ENCODE measurements at places on chromosomes 1 and 21.
A peak's percentile ranks its signal among the peaks of the same experiment; 100 is the strongest.

DNA sequence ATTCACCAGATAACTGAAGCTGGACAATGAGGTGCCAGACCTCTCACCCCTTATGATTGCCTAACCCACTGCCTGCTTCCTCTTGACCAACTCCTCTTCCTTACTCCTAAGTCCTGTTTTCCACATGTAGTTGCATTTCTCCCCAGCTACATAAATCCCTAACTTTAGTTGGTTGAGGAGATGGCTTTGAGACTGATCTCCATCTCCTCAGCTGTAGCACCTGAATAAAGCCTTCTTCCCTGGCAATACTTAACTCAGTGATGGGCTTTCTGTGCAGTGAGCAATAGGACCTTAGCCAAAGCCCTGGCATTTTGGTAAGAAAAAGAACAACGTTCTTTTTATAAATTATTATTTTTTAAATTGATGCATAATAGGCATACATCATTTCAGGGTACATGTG is 691.1 kb downstream of the MATN1 start:
- no peak for DNase-seq

- DNase-seq = no peak
These were observed 550.1 kb downstream of the LTN1 start for GRCh38 chr21:28442624-28443023.

DNA sequence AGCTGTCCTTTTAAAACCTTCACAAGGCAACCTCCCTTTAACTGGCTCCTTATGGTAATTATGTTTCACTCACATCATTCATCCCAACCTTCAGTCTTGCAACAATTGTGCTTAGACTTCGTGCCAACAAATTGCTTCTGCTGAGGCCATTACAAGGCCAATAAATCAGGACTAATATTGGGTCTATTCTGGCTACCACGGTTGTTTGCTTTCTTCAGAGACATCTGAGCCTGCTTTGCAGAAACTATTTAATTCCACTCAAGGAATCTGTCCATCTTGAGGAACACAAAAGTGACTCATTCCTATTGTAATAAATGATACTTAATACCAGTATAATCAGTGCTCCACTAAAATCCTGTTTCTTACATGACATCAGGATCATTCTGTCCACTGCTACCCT is 2.6 kb upstream of the GSTM4 start:
- no peak for DNase-seq

DNA sequence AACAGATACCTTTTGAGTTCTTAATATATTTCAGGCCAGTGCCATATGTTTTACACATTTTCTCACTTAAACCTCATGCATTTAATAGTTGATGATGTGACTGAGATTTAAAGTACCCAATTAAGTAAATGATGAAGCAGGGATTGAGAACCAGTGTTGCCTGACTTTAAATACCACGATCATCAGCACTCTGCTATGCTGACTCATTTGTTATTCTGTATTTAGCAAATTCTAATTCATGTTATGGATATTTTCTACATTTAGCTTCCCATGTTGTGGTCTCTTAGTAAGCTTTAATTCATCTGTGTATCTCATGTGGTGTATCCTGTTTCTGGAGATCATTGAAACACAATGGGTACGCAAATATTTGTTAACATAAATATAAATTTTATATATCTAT is 363.0 kb downstream of the PTBP2 start:
- no peak for DNase-seq

GRCh38 chr1:233707153-233707879 is 93.4 kb downstream of the KCNK1 start:
- DNase-seq = peak; percentile 71

DNA sequence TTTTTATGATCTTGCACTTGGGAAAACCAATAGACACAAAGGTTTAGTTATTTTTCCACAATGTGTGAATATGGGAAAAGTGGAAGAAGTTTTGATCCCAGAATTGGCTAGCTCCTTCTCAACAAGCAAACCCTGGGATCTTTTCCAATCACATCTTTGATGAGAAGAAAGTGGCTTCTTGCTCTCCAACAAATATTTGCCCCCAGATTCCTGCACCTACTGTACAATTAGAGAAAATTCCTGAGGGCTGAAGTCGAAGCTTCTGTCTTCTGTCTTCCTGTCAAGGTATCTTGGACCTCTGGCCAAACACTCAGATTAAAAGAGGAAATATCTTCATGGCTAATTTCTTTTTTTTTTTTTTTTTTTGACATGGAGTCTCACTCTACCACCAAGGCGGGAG is 113.1 kb upstream of the SLC45A1 start:
- no peak for DNase-seq

- no peak for DNase-seq
These were observed 816 bp downstream of the EDEM3 start for GRCh38 chr1:184753608-184754475.

- no peak for DNase-seq
These were observed 237.5 kb downstream of the TTLL7 start for GRCh38 chr1:83761167-83762038.

DNA sequence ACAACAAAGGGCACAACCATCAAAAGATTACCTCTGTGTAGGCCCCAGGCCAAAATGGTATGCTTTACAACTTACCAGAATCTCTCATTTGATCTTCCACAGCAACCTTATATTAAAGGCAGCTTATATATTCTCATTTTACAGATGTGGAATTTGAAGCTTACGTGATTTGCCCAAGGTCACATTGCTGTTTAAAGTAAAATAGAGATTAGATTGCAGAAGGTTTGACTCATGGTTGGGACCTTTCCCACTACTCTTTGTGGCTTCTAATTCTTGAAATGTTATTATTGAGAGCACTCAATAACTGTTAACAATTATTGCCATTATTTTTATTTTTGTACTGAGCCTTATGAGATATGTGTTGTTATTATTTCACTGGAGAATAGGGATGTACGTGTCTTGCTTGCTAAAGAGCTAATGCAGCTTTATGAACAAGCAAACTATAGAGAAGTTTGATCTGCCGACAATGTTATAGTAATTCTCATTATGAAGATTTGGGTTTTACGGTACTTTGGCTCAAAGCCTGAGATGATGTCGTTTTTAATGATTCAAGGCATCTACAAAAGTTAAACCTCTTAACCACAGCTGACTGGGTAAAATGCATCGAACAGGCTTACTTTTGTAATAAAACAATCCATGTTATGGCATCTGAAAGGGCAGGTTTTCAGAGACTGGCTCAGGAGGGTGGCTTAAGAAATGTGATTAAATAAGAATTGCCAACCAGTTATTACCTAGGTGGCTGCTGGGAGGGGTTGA is 43.3 kb upstream of the TSNAX start:
- no peak for DNase-seq

- DNase-seq = no peak
These were observed 414.3 kb downstream of the SETD4 start for GRCh38 chr21:35645991-35646390.

- DNase-seq = peak; percentile 13
These were observed at the start of gene DVL1 for GRCh38 chr1:1349256-1350012. TSS of gene DVL1 (minus strand) at chr1:1349418. CDS start at chr1:1349065, 353 bp downstream.

DNA sequence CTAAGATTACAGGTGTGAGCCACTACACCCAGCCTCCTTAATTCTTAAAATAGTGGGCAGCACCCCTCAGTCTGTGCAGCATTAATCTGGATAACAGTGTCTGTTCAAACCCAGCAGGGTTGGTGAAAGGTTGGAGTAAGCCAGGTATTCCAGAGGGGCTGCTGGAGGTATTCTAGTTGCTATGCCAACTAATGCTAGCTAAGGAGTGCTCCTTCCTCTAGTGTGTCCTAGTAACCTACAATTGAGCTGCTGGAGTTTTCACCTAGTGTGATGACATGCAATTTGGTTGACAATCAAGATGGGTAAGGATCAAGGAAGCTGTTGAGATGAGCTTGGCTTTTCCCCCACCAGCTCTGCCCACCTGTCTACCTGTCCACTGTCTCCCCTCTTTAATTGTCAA is 100.2 kb upstream of the IPO9 start:
- DNase-seq = no peak

DNA sequence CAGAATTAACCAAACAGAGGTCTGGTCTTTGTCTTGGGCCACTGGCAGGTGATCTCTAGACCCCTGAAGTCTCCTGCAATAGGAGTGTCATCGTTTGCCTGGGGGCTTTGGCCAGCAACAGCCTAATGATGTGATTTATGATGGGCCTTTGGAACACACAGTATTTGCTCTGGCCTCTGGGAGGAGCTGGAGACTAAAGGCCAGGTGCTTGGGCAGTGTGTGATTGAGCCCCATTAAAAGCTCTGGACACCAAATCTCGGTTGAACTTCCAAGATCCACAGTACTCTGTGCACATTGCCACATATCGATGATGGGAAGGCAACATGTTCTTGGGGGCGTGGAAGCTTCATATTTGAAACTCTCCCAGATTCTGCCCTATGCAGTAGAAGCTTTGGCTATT is 32.0 kb upstream of the TLR5 start:
- no peak for DNase-seq

DNA sequence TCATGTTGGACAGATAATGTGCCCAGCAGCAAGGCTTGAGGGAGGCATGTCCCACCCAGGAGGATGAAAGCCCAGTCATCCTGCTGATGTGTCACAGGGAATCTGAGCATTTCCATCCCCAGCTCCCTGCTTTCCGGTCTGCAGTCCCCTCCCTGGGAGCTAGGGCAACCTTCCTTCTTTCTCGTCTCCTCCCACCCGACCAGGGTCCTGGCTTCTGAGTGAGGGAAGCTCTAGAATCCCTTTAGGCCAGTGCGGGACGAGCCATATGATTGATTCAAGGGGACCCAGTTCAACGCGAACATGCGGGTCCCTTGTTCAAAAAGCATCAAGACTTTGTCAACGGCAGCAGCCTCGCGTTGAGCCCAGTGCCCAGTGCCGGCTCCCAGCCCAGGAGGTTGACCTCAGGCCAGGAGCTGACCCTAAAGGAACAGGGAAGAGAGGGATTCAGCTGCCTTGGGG is 96.7 kb upstream of the TMPRSS2 start:
- DNase-seq = no peak

DNA sequence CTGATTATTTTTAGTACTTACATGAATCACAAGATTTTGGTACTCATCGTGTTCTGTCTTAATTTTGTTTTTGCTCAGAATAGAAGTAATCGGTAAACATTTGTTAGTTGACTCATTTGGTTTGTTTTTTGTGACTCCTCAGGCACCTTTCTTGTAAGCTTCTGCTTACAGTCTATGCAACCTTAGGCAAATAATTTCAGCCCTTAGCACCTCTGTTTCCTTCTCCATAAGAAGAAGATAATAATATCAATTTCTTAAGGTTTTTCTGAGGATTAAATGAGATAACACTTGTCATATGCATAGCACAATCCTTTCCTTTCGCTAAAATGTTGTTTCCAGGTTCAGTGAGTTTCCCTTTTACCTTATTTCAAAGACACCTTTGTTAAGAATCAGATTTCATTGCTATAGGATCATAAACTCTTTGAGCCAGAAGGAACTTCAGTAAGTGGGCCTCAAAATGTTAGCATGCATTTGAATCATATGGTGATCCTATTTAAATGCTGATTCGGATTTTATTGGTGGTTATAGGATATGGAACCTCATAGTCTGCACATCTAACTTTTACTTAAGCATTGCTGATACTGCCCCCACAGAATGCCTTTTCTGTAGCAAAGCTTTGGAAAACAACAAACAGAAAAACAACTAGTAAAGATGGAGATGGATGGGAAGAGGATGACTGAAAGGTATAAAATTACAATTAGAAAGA is 272.7 kb upstream of the CACYBP start:
- no peak for DNase-seq

GRCh38 chr1:204113896-204114295 is 37.9 kb downstream of the ETNK2 start:
- DNase-seq = no peak

DNA sequence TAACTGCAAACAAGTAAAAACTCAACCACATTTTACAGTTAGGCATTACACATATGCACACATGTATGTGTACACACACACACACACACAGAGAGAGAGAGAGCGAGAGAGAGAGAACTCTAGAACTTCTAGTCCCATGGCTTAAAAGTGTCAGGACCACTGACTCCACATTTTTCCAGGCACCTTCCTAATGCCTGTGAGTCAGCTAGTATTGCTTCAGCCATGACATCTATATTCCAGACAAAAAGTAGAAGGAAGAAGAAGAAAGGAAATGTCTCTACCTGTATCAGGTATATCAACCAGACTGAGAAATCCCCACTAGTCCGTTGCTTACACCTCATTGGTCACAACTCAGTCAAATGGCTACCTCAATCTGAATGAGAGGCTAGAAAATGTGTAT is 31.9 kb upstream of the TACSTD2 start:
- no peak for DNase-seq

GRCh38 chr21:36260030-36260787 is 59.8 kb upstream of the MORC3 start:
- DNase-seq = peak; percentile 52

- DNase-seq = no peak
These were observed 733 bp downstream of the TMEM35B start for GRCh38 chr1:34984435-34984792.

DNA sequence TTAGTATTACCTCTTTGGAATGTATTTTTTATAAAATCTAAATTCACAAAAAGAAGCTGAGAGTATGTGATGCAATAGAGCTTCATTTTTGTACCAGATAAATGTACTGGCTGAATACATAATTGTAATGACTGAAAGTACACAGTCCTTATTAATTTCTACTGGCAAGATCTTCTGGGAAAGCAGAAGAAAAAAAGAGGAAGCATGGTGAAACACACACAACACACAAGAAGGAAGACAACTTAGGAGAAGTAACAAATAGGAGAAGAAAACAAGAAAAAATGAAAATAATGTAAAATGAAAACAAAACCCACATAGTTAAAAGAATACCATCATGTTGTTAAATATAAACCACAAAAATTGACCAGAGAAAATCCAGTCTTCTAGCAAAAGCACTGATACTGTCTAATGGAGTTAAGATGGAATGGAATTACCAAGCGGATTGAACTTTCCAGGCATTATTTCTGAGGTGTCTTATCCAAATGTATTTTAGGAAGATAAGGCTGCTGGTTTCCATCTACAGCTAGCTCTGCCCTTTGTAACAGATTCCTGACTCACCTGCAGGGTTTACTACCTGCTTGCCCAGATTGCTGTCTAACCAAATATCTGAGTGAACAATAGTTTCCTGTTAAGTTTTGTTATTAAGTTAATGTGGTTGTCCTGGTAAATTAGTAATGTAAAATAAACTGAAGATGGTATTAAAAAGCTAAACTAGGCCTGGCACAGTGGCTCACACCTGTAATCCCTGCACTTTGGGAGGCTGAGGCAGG is 4.5 kb upstream of the COP1 start:
- no peak for DNase-seq

- no peak for DNase-seq
These were observed 126.8 kb upstream of the COL6A1 start for GRCh38 chr21:45854690-45855247.
